ENCODE measurements at places on chromosomes 1 and 21.

DNA sequence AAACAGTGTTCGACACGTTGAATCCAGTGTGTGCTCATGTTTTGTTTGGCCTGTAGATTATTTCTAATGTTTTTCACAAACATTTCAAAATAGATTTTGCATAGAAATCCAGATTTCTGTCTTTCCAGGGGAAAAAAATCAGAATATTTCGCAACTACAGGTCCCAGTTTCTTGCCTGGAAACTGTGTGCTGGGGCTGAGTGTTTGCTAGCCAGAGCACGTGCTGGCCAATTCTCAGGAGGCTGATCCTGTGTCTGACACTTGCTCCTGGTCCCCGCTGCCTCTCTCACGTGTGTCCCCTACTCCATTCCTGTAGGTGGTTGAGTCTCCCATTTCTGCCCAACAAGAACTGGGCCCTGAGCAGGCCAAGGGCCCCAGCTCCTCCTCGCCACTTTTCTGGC is 2.4 kb downstream of the MAB21L3 start:
- no peak for DNase-seq

DNA sequence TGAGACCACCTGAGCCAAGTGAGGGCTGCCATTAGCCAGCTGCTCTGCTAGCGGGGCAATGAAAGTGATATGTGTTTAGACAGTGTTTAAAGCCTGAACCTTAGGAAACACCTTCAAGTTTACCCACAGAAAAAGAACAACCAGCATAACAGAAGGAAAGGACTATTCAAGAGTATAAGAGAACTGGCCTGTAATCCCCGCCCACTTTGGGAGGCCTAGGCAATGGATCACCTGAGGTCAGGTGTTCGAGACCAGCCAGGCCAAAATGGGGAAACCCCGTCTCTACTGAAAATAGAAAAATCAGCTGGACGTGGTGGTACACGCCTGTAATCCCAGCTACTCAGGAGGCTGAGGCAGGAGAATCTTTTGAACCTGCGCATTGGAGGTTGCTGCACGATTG is 149.4 kb downstream of the PCP4 start:
- DNase-seq: no peak

- DNase-seq: no peak
These were observed 40.5 kb downstream of the ZBTB40 start for GRCh38 chr1:22491995-22492715.

DNA sequence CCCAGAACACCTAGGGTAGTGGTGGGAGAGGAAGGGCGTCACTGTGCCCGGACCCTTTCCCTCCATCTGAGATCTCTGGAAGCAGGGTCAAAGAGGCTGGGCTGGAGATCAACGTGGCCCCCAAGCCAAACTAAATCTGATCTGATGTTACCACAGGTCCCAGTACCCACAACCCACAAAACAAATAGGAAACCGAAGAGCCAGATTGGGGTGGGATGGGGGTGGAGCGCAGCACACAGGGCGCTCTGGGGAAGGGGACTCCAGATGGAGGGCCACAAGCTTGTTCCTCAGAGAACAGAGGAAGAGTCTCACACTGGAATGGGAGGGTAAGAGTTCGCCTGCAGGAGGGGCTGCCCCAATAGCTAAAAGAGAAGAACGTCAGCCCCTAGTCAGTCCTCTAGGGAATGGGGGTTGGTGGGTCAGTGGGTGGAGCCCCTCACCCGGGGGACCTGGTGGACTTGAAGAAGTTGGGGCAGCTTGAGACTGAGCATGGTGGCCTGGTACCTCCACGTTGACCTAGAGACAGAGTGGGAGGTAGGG is 1.5 kb downstream of the PAQR6 start:
- no peak for DNase-seq

GRCh38 chr1:32201011-32201855 is 838 bp downstream of the CCDC28B start:
- no peak for DNase-seq

DNA sequence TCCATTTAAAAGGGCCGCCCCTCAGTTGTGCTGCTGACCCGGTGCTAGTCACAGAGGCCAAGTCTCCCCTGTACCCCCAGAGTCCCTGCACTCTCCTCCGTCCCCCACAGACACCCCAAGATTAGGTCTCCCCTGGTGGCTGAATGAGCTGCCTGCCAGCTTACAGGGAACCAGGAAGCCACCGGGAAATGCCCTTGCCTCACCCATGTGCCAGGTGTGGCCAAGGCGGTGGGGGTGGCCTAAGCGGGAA is 32.7 kb downstream of the HSPG2 start:
- DNase-seq: no peak

DNA sequence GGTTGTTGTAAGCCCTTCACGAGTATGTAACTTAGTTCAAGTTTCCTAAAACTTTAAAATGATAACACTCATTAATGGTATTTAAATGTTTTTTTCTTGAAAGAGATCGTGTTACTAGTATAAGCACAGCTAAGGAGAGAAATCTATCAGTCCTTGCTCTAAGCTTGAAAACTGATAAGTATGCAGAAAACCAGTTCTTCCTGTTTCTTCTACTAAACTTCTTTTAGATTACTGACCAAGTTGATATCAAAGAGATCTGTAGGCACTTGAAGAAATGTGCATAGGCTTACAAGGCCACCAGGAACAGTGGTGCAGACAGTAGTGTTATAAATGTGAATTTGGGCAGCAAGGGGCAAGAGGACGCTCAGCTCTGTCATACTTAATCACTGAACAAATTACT is 3.9 kb downstream of the EFCAB14 start:
- DNase-seq: no peak

- DNase-seq: no peak
These were observed 20.4 kb upstream of the SRSF4 start for GRCh38 chr1:29202053-29202452.

GRCh38 chr1:156090138-156090839 is 8.0 kb upstream of the MEX3A start:
- DNase-seq: no peak

GRCh38 chr1:70706381-70707037 is 295.4 kb downstream of the CTH start:
- DNase-seq: peak; percentile 10

DNA sequence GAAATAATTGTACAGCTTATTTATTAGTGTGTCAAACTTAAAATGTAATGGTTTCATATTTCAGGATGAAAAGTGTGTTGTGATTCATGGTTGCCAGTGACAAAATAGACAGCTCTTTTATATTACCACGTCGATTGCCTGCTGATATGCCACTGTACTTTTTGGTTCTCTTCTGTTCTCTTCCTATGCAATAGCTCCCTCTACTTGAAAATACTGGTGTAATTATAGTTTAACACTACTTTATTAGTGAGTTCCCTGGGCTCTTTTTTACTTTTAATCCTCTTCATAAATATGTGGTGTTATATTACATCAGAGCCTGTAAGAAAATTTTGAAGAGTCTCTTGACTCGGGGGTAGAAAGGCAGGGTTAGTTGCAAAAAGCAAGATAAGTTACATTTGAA is 111.3 kb downstream of the PATJ start:
- DNase-seq: no peak

DNA sequence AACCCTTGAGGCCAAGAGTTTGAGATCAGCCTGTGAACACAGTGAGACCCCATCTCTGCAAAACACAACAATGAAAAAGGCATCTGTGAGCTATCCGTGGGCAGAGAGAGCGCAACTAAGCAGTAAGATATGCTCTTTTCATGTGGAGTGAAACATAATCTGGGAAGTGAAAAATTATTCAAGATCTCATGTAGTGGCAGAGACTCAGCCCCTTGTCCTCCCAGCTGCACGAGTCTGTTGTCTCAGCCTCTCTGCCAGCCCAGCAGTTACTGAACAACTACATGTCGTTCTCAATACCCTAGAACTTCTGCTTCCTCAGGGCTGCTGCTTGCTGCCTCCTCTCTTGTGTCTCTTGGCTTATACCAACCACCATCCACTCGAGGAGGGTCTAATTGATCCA is 61.3 kb upstream of the WDR26 start:
- no peak for DNase-seq

DNA sequence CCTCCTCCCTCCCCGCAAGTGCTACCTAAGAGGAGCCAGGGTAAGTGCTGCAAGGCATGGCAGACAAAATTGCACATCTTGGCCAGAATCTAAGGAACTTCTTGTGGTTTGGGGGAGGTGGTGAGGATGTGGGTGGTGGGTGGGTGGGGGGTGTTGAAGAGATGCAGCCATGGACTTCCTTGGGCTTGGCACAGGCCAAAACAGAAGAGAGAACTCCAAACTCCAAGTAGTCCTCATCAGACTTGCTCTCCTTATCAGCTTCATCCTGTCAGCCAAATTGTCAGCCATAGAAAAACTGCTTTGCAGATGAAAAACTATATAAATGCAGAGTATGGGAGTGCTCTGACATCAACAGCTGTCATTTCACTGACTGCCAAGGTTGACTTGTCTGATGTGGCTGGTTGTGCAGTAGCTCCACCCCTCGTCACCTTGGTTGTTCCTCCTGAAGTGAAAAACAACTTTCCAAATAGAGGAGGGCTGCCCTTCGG is 7.1 kb downstream of the AMIGO1 start:
- DNase-seq: no peak

DNA sequence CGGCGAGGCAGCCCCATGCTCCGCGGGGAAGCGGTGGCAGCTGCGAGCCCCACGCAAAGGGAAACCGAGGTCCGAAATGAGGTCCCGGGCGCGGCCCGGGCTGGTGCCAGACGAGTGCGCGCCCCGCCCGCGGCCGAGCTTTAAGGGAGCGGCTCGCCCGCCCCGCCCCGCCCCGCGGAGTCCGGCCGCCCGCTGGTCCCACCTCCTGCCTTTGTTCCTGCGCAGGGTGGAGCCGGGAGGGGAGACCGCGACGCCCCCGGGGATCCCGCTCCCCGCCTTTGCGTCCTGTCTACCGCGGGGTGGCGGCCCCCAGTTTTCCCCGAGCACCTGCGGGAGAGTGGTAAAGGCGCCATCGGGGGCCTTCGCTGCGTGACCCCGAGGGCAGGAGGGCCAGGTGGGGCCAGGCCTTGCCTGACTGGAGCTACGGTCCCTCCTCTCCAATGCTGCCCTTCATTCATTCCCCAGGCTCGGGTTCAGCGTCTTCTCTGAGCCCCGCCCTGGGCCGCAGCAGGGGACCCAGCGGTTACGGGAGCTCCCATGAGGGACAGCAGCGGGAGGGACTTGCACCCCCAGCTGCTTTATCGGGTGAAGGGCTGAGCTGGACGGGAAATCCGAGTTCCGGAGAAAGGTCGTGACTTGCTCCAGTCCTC is at the start of gene HES2:
TSS of gene HES2 (minus strand) at position 116 of the 650 bp plus-strand sequence. CDS start at position 17, 99 bp downstream.
- no peak for DNase-seq

GRCh38 chr21:44084496-44085241 is 22.5 kb upstream of the PWP2 start:
- DNase-seq: no peak

DNA sequence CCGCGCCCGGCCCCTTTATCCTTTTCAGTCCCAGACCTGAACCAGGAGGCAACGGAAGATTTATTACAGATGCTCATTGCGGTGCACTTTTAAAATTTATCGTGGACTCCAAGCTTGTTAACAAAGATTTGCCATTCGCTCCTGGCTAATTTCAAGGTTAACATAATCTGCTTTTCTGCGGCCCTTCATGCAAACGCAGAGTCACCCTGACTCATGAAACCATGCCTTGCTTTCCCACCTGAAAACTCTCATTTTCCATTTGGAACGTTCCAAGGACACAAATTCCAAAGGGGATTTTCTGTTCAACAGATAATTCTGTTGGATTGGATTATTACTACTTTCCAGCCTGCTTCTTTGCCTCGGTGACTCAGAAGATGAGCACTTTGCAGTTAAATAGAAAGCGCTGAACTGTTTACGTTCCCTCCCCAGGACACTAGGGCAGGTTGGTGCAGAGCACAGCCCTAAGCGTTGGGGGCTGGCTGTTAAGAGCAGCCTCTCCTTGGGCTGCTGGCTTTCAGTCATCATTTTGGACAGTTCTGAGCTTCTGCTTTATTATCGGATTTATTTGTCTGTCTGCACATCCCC is 51.1 kb downstream of the CD247 start:
- DNase-seq: no peak

DNA sequence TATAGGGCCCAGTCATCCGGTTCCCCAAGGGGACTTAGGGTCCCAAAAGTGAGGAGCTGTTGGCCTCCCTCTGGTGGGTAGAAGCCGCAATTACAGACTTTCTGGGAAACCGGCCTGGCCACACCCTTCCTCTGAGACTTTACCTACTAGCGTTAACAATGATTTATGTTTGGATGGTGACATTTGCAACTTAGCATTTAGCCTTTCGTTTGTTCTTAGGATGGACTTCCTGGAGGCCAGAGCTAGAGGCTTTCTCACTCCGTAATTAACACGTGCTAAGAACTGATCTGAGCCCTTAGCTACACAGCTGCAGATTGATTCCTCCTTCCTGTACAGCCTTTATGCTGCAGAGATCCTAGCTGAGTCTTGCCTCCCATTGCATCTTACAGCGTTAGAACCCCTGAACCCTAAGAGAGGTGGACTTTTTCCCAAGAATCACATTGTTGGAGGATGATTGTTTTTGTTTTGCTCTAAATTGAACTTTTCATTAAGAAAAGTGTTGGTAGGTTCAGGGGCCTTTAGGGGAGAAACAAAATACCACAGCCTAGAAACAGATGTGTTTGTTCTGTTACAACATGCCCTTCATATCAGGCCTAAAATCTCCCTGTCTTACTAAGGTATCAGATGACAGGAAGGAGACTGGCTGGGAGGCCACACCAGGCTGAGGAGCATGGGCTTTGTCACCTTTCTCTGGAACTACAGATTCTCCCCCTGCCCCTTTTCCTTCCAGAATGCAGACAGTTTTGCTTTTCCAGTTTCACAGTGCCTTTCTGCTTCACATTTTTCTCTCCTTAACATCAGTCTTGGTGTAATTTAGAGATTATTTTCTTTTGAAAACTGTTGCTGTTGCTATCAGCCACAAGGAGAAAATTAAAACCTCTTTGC is 1.9 kb downstream of the S100A11 start:
- no peak for DNase-seq

GRCh38 chr21:27339902-27340301 is 373.0 kb upstream of the ADAMTS5 start:
- DNase-seq: no peak

DNA sequence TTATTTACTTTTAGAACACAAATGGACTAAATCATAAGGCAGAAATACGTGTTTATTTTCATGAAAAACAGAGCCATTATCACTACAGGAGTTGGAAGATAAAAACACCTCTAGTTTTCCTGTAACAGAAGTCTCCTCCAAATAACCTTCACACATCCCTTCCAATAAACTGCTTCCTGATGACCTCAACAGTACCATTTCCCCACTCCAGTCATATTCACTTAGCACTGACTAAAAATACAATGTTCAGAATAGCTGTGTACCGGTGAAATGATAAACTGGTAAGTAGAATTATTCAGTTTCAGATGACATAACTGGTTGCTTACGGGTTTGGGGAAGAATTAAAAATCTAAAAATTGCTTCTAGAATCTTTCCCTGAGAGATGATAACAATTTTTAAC is 137.9 kb downstream of the DENND1B start:
- DNase-seq: no peak

Data from right renal pelvis (tissue), 4 donors.